Kidney (tissue), 22 donors: ENCODE measurements at places on chromosomes 1 and 21.

DNA sequence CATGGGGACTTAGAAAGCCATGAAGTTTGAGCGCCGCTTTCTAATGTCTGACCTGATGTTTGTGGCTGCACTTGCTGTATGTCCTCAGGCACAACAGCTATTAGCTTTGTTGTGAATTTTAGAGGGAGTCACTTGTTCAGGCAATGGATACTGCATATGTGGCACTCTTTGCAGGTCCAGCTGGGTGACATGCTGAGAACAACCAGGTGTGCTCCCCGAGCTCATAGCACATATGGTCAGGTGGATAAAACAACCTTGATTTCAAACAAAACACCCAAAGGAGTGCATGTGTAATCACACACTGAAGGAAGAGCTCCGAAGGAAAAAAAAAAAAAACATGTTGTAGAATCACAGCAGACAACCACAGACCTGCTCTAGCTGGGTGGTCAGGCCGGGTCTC lies 178.6 kb downstream of the BACH1 start:
- no peak for DNase-seq

DNA sequence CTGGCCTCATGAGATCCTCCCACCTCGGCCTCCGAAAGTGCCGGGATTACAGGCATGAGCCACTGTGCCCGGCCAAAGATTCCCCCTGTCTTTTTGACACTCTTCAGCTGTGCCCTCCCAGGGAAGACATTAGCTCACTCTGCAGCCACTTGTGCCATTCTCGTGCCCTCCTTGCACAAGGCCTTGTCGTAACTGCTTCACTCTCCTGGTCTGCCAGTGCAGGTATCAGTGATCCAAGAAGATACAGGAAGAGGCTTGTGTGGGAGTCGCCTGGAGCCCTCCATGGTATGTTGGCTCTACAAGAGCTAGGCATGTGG lies 22.0 kb upstream of the WDR26 start:
- no peak for DNase-seq

GRCh38 chr1:78426408-78426807 lies 64.4 kb upstream of the PTGFR start:
- no peak for DNase-seq

DNA sequence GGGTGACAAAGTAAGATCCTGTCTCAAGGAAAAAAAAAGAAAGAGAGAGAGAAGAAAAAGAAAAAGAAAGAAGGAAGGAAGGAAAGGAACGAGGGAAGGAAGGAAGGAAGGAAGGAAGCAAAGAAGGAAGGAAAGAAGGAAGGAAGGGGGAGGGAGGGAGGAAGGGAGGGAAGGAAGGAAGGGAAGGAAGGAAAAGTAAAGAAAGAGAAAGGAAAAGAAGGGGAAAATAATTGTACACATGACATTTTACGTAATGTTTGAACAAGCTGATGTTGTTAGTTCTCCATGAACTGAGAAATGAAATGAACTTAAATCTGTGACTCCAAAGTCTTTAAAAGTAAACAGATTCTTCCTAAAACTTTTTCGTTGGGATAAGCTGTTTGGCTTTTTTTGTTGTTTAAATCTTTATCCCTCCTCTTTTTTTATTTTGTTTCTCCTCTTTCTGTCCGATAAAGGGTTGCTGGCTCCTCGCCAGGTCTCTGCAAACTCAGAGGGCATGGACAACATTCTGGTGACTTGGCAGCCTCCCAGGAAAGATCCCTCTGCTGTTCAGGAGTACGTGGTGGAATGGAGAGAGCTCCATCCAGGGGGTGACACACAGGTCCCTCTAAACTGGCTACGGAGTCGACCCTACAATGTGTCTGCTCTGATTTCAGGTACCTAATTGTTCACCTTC lies 59.8 kb downstream of the IL12RB2 start:
- no peak for DNase-seq

DNA sequence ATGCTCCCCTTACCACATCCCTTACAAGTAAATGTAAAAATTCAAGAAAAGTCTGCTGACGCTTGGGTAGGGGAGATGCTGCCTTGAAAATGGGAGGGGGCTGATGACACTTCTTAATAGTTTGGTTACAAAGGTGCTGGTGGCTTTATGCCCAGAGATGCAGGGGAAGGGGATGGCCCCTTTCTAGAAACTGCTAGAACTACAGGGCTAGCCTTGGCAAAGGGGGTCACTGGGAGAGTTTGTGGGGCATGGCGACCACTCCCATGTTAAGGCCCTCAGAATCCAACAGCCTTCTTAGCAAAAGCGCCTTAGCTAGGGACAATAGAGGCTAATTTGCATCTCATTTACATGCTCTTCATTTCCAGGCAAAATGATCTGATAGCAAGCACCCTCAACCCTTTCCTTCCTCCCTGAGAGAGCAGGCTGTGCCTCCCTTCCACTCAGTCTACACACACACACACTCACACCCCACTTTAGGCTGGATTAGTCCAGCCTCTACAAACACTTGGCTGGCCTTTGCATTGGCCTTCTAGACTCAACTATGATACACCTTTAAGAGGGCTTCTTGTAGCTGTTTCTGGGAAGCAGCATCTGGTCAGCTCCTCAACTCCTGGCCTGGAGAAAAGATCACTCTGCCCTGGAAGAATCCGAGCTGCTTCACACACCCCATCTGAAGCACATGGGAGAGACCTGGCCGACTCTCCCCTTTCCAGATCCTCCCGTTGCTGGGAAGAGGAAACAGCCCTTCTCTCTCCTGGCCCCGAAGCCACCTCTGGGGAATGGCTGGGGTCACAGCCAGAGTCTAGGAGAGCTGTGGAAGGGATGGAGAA lies 1.7 kb downstream of the SEMA6C start:
- peak; percentile 34 for DNase-seq

DNA sequence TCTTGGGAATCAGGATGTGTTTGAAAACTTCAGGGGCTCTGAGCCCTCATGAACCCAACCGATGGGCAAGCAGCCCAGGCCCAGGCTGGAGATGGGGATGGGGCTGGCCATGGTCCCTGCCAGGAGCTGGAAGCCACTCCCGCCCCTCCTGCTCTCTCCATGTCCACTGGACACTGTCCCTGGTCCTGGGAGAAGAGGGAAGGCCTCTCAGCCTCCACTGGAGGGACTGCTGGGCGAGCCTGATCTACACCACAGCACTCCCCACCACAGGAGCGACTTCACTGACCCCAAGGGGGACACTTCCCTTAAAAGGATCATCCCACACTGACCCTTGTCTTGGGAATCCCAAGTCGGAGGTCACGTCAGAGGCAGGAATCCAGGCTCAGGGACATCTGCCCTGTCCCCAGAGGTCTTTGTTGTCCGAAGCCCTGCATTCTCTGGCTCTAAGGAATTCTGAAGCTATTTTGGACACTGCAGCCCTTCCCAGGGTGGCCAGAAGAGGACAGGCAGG lies 16.9 kb upstream of the COL18A1 start:
- DNase-seq, result no peak

DNA sequence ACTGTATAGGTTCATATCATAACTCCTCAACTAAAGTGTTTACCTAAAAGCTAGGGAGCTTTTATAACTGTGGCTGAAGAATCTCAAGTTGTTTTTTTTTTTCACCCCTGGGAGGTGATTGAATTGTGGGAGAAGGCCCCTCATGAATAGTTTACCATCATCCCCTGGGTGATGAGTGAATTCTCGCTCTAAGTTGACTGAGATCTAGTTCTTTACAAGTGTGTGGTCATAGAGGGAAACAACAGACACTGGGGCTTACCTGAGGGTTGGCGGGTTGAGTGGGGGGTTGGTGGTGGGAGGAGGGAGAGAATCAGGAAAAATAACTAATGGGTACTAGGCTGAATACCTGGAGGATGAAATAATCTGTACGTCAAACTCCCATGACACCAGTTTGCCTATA lies 7.9 kb upstream of the ZSCAN20 start:
- DNase-seq, result no peak

GRCh38 chr1:181032535-181032934 lies 1.2 kb upstream of the MR1 start:
- DNase-seq, result no peak

DNA sequence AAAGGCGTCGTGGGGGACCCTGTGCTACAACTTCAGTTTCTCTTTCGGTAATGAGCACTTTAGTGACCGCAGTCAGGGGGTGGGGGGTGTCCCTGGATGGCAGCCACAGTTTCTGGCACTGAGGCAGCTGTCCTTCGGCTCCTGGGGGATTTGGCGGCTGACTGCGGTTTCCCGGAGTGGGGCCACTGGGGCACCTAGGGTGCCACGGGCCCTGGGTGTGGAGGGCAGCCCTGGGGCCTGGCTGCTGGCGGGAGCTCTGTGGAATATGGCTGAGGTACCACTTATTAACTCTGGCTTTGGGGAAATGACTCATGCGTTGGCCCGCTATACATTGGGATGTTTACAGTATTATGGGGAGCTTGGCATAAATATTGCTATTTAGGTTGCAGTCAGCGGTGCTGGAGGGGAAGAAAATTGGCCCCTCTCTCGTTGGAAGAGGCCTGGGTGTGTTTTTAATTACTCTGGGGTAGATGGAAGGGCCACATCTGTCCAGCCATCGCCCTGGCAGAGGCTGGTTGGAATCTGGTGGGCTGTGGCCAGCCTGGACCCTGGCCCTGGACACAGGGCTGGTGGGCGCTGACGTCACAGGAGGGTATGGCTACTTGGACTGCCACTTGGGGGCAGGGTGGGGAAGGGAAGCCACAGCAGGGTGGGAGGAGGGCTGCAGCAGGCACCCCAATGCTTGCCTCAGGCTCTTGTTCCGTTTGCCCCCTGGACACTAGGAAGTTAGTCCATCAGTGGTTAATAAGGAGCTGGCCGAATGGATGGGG lies 2.0 kb downstream of the EPHB2 start:
- no peak for DNase-seq

DNA sequence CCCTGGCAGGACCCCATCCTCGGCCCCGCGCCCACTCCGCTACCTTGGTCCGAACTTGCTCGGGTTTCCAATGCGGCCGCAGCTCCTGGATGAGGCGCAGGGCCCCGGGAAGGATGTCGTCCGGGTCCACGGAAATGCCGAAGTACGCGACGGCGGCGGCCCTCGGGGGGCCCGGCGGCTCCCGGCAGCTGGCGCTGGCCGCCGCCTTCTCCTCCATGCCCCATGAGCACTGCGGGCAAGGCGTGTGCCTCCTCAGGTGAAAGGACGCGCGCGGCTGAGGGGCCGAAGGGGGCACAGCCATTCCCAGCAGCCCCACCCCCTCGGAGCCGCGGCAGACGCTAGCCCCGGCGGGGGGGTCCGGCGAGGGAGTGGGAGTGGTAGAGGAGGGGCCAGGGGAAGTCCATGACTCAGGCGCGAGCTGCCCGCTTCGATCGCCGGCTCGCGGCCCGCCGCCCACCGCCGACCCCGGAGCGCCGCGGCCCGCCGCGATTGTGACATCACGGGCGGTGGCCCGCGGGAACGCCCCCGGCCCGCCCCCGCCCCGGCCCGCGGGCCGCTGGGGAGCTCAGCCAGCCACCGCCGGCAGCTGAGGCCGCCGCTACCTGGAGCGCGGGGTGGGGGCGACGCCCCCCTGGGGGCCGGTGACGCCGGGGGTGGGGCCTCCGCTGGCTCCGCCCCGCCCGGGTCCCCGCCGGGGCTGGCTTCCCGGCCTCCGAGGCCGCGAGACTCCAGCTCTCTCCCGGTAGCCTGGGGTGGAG lies at the start of gene ETNK2:
Gene ETNK2, minus strand, starts transcription at position 493 of the 758 bp plus-strand sequence. Its CDS starts 192 bp downstream, at position 301.
- DNase-seq, result peak; percentile 80

- no peak for DNase-seq
These were observed 83.4 kb upstream of the PLPPR4 start for GRCh38 chr1:99180915-99181314.

- DNase-seq, result peak; percentile 33
These were observed at the start of gene PLEKHM2 for GRCh38 chr1:15684042-15684461. Gene PLEKHM2 (plus strand): TSS chr1:15684320. CDS start chr1:15684559, 239 bp downstream.

DNA sequence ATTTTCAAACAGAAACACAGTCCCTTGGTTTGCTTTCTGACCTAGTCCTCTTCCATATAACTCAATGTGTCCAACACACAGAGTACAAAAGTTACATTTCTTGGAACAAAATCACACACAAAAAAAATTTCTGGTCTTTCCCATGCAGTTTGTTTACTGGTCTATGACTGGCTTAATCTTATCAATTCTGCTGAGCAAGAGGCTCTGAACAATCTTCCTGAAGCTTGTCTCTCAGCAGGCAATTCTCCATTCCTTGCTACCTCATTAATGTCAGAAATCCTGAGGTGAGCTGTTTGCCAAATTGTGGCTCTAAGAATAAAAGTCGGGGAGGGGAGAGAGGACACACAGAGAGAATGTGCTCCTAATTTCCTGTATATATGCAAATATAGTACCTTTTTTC lies 423.6 kb downstream of the HLX start:
- peak; percentile 9 for DNase-seq

GRCh38 chr1:74193908-74194307 lies 4.1 kb downstream of the LRRIQ3 start:
- DNase-seq, result no peak
